ENCODE measurements at places on chromosomes 5 and 9. TPM values are rescaled to one million over a fixed set of nuclear protein-coding genes. Genes with fewer than 3 reads are reported as not detected.

The F2RL2 gene
- 1.0 TPM for total RNA-seq

The CDX1 gene
- 0.34 TPM for total RNA-seq

The FBXL7 gene
- total RNA-seq: 26.6 TPM

The PHF24 gene
- total RNA-seq: 0.85 TPM

The VAV2 gene
- total RNA-seq: 11.5 TPM

The PITX1 gene
- total RNA-seq: 1.2 TPM

The KCNMB1 gene
- total RNA-seq: 42.6 TPM

The AGPAT2 gene
- total RNA-seq: 37.9 TPM

The SLC46A2 gene
- total RNA-seq: not detected

The ARL14EPL gene
- total RNA-seq: not detected

The OTP gene
- not detected for total RNA-seq

The FAM200C gene
- total RNA-seq: 26.5 TPM

The ALDH1A1 gene
- 135 TPM for total RNA-seq

The CAMK2A gene
- 6.7 TPM for total RNA-seq

The SYK gene
- total RNA-seq: 6.7 TPM

The GKAP1 gene
- total RNA-seq: 13.1 TPM

The PCDHGB4 gene
- 17.1 TPM for total RNA-seq

The NR5A1 gene
- total RNA-seq: not detected

The DNAJC18 gene
- total RNA-seq: 3.8 TPM

The PCDHA12 gene
- 1.3 TPM for total RNA-seq

The IFNA21 gene
- not detected for total RNA-seq

The CDO1 gene
- 5.7 TPM for total RNA-seq

The PCDHGB1 gene
- total RNA-seq: 4.4 TPM

The NPR3 gene
- total RNA-seq: 18.0 TPM

The IFNA2 gene
- not detected for total RNA-seq

The CDH6 gene
- 2.1 TPM for total RNA-seq

All from uterus (tissue), 4 donors.